Activated CD4-positive, alpha-beta T cell treated with anti-CD3 and anti-CD28 coated beads, Interleukin-2, amount 50 U/mL, for 24 hours (primary cell): ENCODE measurements at places on chromosomes 2 and 18.

- DNase-seq = no peak
Measured at GRCh38 chr2:48419884-48420511, 110.0 kb upstream of the STON1 start.

GRCh38 chr2:14420851-14421250 is 211.7 kb upstream of the LRATD1 start:
- no peak for DNase-seq

- DNase-seq = no peak
Measured at GRCh38 chr2:167686691-167687090, 560.7 kb downstream of the STK39 start.

DNA sequence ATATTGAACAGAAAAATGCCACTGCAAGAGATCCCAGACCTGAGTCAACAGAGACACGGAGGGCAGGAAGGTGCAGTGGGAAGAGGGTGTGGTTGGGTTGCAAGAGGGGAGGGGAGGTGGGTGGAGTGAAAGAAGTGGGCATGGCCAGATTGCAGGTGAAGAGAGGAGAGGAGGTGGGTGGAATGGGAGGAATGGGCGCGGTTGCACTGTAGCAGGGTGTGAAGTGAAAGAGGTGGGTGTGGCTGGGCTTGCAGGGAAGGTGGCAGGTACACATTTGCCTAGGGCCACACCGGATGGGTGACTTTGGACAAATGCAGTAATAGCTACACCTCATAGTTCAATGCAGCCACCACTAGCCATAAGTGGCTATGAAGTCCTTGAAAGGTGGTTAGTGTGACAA is 71.1 kb downstream of the DOCK10 start:
- no peak for DNase-seq

DNA sequence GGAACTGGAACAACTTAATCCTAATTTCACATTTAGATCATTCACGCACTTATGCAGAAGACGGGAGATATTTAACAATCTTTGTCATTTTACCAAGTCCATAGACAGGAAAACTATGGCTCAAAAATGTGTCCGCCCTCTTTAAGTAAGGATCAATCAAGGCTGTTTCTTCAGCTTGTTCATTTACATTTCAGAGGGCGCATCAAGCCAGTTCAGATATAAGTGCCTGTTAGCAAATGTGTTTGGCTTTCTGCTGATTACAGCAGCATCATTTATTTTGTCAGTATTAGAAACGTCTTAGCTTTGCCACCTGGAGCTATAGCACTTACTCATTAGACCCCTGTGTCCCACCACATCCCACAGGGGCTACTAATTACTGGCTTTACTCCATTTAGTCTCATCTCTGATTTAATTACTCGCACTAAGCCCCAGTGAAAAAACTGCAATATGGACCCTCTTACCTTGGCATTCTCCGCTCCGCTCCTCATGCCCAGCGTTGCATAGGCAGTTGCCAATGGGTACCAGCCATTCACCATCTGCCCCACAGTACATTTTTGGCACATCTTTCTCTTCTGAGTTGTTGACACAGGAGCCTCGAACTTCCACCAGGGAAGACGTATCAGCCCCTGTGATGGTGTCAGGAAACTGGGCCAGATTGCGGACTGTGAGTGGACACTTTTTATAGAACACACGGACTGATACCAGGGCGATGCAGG is 8.7 kb downstream of the EPHA4 start:
- no peak for DNase-seq

DNA sequence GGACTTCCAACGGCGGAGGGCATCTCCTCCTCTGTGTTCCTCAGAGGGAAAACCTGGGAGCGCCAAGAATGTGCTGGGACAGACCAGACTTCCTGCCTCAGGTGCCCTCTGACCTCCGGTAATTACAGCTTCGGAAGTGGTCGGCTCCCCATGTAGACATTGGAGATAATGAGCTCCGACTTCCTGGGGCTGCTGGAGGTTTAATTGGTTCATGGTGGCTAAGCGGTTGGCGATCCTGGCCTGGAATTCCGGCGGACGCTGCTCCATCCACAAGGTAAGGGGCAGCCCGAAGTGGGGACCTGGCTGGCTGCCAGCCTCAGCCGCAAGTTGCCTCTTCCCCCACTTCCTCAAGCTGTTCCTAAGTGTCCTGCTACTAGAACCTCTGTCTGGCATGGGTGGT is 83.2 kb upstream of the EPC2 start:
- DNase-seq = no peak
